Stimulated activated CD8-positive, alpha-beta memory T cell treated with anti-CD3 and anti-CD28 coated beads, Interleukin-4, amount 100 ng/mL, for 1 hour (primary cell): ENCODE measurements at places on chromosomes 12 and 14.

DNA sequence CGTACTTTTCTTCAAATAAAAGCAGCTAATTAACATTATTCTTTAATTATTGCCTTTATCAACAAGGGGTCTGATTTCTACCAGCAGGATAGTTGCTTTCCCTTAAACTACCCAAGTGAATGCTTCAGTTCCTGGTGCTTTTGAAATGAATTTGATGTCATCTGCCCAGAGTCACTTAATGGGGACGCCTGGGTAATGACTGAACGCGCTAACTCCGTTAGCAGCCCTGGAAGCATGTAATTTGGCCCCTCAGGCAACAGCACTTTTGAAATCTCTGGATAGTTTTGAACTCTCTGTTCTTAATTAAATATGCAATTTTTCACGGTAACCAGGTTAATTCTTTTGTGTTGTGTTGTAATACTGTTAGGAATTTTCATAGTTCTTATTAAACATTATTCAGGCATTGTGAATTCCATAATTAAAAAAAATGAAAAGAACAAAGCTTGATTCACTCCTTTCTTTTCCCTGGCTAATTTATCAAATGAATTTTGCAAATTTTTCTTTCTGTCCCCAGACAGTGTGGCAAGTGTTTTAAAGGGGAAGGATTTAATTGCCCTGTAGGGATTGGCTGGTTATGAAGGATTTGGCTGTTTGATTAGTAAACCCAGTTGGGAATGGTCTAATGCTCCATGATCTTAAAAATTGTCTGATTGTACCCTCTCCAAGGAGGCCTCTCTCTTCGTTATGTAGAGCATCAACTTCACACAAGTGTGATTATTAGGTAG is 137.5 kb upstream of the MYL2 start:
- DNase-seq, result no peak

GRCh38 chr12:69649529-69649928 is 38.8 kb upstream of the LRRC10 start:
- DNase-seq, result no peak

DNA sequence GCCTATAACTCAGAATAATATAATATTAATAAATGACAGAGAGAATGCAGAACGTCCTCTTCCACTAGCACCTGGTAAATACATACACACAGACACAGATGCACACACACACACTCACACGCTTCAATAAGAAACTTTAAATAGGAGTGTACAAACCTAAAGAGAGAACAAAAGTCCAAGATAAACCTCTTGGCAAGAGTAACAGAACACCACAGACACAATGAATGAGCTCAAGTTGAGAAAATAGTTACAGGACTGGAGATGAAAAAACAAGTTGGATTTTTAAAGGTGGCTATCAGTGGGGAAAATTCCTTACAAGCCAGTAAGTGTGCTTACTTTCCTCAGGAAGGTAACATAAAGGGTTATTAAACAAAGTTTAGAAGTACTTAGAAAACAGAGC is 35.2 kb downstream of the CRY1 start:
- no peak for DNase-seq

DNA sequence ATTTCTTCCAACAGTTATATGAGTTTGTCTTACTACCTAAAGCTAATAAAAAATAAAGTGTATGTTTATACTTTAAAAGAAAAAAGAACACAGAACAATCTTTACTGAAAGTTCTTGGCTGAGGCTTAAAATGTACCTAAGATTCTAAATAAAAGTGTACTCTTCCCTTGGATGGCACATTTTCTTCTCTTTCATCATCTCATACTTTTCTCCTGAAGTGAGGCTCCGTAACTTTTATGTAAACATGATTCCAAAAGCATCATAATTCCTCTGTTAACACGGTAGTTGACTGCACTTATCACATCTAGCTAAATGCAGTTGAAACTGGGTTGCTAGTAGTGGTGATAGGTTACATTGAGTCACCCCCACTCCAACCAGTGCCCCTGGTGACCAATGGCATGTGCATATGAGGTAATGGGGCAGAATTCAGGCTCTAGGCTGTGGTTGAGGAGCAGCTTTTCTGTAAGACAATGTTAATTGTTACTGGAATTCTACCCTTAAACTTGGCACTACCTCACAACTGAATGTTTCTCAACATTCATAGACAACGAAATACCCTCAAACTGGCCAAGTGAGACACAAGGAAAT is 38.4 kb downstream of the WASHC3 start:
- DNase-seq, result no peak

DNA sequence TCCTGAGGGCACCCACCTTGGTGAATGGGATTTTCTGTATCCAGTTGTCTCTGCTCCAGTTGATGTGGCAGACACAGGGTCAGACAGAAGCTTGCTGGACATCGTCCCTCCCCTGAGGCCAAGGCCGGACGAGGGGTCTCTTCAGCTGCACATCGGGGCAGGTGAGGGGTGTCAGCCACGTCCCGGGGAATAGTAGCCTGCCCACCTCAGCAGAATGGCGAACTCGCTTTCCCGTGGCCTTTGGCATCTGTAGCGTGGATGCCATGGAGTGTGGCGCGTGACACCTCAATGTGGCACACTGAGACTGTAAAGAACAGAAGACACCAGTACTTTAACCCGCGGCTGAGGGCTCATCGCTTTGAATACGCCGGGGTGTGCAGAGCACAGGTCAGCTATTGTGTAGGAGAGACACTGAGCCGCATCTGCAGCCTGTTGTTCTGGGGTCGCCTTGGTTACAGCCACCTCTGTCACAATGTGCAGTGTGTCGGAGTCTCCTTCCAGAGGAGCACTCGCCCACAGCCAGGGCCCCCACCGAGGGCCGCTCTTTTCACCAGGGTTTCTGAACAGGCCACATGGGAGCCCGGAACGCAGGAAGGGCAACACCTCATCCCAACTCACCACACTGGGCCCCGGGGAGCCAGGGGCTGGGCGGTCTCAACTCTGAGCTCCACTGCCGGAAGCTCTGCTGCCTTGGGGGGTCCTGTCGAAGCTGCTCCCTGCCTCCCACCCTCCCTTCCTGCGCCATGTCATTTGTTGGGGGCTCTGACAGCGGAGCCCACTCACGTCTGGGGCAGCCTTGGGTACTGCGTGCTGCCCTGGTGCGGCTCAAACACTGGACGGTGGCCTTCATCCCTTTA is 77.0 kb downstream of the ADGRD1 start:
- no peak for DNase-seq

DNA sequence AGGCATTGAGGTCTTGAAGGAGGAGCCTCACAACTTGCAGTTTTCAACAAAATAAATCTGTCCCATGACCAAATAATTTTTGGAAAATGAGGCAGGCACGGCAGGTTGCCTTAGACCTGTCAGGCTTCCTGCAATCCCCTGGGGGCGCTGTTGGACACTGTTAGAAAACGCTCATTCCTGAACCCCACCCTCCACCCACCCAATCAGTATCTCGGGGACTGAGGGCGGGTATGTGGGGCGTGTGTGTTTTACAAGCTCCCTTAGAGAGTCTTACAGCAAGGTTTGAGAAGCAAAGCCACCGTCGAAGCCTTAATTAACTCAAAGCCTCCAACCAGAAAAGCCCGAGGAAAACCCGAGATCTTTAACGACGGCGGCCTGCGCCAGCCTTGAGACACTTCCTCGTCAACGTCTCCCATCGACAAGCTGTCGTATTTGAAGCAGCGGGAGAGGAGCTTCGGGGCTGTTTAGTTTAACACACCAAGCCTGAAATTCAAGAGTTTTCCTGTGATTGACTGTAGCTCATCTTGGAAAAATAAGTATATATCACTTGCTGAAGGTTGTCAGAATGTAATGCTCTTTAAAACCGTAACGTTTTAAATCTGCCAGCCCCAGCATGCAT is 123.0 kb downstream of the GLT1D1 start:
- DNase-seq, result no peak

GRCh38 chr12:6361834-6362233 is 13.5 kb downstream of the SCNN1A start:
- no peak for DNase-seq

DNA sequence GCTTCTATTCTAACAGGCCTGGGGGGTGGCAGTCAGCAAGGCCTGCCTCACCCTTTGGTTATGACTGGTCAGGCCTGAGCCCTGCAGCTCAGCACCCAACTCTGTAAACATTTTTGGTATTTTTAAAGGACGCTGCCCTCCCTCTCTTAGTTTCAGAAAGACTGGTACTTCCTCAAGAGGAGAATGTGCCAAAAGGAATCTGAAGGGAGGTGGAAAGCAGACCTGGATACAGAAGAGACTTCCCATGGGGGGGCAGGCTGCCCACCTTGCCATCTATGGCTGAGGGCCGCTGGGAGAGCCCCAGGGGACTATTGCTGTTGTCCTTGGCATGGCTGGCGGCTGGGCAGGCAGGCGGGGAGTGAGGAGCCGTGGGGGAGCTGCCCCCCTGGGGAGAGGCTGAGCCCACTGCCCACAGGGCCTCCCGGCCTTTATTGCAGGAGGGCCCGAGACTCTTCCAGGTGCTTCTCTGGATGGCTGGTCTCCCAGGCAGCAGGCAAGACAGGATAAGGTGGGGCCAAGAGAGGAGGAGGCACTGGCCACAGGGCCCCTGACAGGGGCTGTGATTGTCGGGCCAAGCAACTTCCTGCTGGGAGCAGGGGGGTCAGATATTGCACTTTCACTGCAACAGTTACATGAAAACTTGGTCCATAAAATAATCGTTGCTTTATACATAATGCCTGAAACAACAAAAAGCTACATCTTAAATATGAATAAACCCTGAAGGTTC is 3.5 kb downstream of the ARL6IP4 start:
- no peak for DNase-seq

GRCh38 chr12:104207416-104208205 is 8.0 kb upstream of the TXNRD1 start:
- no peak for DNase-seq

DNA sequence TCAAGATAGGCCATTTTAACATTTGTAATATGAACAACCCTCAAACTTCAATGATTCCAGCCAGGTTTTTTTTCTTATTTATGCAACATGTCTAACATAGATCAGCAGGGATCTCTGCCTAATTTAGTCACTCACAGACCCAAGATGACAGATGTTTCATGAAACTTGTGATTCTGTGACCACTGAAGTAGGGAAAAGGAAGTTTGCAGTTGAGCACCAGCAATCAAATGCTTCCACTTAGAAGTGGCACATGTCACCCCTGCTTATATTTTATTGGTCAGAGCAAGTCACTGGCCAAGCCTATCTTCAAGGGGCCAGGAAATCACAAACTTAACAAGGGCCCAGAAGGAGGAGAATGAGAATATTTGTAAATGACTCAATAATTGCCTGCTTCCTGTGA is 150.6 kb downstream of the BCAT1 start:
- no peak for DNase-seq

DNA sequence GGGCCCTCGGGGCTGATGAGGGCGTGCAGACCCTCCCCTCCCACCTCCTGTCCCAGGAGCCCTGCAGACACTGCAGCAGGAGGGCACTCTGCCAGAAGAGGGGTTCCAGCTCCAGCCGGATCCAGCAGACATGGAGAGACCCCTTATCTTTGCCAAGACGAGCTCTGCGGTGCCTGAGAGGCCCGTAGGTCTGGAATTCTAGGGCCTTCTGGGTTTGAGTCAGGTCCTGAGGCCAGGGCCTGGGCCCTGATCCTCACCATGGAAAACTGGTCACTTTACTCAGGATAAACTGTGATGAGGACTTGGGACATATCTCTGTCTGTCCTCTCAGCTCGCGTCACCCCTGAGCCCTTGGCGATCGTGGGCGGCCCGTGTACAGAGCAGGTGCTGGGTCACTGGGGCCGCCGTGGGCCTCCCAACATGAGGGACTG is 13.8 kb downstream of the MEG3 start:
- no peak for DNase-seq
